Occipital lobe (tissue), 3 donors: ENCODE measurements at places on chromosomes 6 and 20. TPM values are rescaled to one million over a fixed set of nuclear protein-coding genes. Genes with fewer than 3 reads are reported as not detected.

MCM8 gene
- total RNA-seq = 4.5 TPM

FITM2 gene
- total RNA-seq = 9.8 TPM

TMEM170B gene
- 59.0 TPM for total RNA-seq

RXRB gene
- 22.6 TPM for total RNA-seq

CTCFL gene
- not detected for total RNA-seq

CLIC5 gene
- 0.47 TPM for total RNA-seq

BEND6 gene
- total RNA-seq = 27.1 TPM

HLA-DRA gene
- total RNA-seq = 3.9 TPM

RSPH4A gene
- 2.7 TPM for total RNA-seq

LY6G6D gene
- total RNA-seq = not detected

LRP11 gene
- total RNA-seq = 35.2 TPM

SPDEF gene
- total RNA-seq = not detected

TULP1 gene
- 0.47 TPM for total RNA-seq

WFDC10B gene
- not detected for total RNA-seq

SLC52A3 gene
- total RNA-seq = not detected

FAM184A gene
- 37.3 TPM for total RNA-seq

RAMACL gene
- total RNA-seq = 1.2 TPM

MKKS gene
- total RNA-seq = 17.9 TPM

KCNK15 gene
- total RNA-seq = not detected

EPHA7 gene
- total RNA-seq = 102 TPM

NKX2-2 gene
- 0.31 TPM for total RNA-seq

BPIFA1 gene
- not detected for total RNA-seq

KIAA1755 gene
- 0.94 TPM for total RNA-seq

UBE2C gene
- 6.9 TPM for total RNA-seq

MEP1A gene
- not detected for total RNA-seq

NEU1 gene
- 20.3 TPM for total RNA-seq

ISM1 gene
- 1.6 TPM for total RNA-seq

LY6G6F gene
- not detected for total RNA-seq

PRSS35 gene
- total RNA-seq = 4.8 TPM

LZTS3 gene
- 12.0 TPM for total RNA-seq

HLA-DQA1 gene
- 0.16 TPM for total RNA-seq

AFDN gene
- 237 TPM for total RNA-seq

BEND3 gene
- 6.2 TPM for total RNA-seq

OR12D3 gene
- total RNA-seq = not detected

TMEM200A gene
- 34.0 TPM for total RNA-seq

VNN1 gene
- total RNA-seq = not detected

TRIM40 gene
- total RNA-seq = not detected

ATP6V1G2 gene
- 54.0 TPM for total RNA-seq

SSTR4 gene
- total RNA-seq = not detected

PGC gene
- total RNA-seq = not detected

PACRG gene
- 6.7 TPM for total RNA-seq

SLX4IP gene
- total RNA-seq = 7.5 TPM

ZNF165 gene
- 0.62 TPM for total RNA-seq

CNBD2 gene
- 5.5 TPM for total RNA-seq
